Stomach (tissue), 19 donors: ENCODE measurements at places on chromosomes 3 and 15.

- no peak for DNase-seq
- H3K27me3 ChIP-seq = no peaks in the 10 kb centered on the region
- no peaks in the 10 kb centered on the region for H3K36me3 ChIP-seq
- H3K27ac ChIP-seq = no peak overlapping the region
Measured at GRCh38 chr3:168066882-168067281, 28.8 kb downstream of the GOLIM4 start.

- no peak overlapping the region for H3K4me3 ChIP-seq
- no peaks in the 10 kb centered on the region for H3K36me3 ChIP-seq
- H3K27ac ChIP-seq = no peak overlapping the region
- peak; percentile 28 for DNase-seq
- no peaks in the 10 kb centered on the region for H3K4me1 ChIP-seq
Measured at GRCh38 chr15:26660241-26660640, 112.6 kb downstream of the GABRB3 start.

- H3K27me3 ChIP-seq = no peaks in the 10 kb centered on the region
- no peak overlapping the region for H3K4me3 ChIP-seq
- no peak for DNase-seq
- no peaks in the 10 kb centered on the region for H3K4me1 ChIP-seq
- H3K36me3 ChIP-seq = no peaks in the 10 kb centered on the region
Measured at GRCh38 chr3:75076481-75076880, 462.0 kb upstream of the CNTN3 start.

GRCh38 chr15:75178171-75178937, 23.3 kb upstream of the C15orf39 start:
- DNase-seq = peak; percentile 63
- no peaks in the 10 kb centered on the region for H3K27me3 ChIP-seq
- no peaks in the 10 kb centered on the region for H3K36me3 ChIP-seq
- H3K4me3 ChIP-seq = peak overlapping the region; percentile 39

- no peaks in the 10 kb centered on the region for H3K36me3 ChIP-seq
- peak; percentile 40 for DNase-seq
- peak overlapping the region; percentile 21 for H3K27ac ChIP-seq
- H3K4me3 ChIP-seq = no peak overlapping the region
Measured at GRCh38 chr3:71168880-71169411, 414.6 kb downstream of the FOXP1 start.

DNA sequence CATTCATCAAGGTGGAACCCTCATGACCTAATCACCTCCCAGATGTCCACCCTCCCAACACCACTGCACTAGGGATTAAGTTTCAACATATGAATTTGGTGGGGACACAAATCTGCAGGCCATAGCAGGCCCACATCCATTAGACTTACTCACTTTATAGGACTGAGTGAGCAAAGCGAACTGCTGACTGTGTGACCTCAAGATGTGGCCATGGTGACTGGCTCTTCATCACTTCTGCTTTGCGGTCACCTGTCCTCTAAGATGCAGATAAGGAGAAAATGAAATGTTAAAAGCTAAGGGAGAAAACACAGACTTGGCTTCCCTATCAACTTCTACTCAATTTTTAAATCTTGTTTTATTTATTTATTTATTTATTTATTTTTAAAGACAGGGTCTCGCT, 14.5 kb upstream of the DCP1A start:
- H3K27me3 ChIP-seq = no peaks in the 10 kb centered on the region
- H3K36me3 ChIP-seq = no peaks in the 10 kb centered on the region
- H3K4me1 ChIP-seq = no peaks in the 10 kb centered on the region
- DNase-seq = no peak
- H3K27ac ChIP-seq = no peak overlapping the region

GRCh38 chr3:150414258-150414657, 6.2 kb downstream of the TSC22D2 start:
- H3K27me3 ChIP-seq = no peaks in the 10 kb centered on the region
- peak; percentile 65 for DNase-seq
- H3K36me3 ChIP-seq = no peaks in the 10 kb centered on the region
- peak overlapping the region; percentile 84 for H3K4me3 ChIP-seq
- H3K27ac ChIP-seq = no peak overlapping the region

DNA sequence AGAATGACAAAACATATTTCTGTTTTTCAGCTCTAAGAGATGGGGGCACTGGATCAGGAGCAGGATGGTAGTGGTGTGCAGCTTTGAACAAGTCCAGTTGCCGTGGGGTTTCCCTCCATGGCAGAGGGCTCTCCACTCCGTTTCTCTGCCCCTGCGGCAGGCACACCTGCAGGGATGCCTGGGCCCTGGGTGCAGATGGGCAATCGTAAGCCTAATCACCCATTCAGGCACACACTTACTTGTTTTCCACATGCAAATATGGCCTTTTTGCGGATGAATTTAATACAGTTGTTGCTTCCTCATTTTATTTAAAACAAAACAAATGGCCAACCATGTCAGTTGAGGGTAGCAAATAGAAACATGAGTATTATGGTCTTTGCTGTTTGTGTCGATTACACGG, 85.1 kb downstream of the LPP start:
- no peak overlapping the region for H3K4me3 ChIP-seq
- no peak for DNase-seq
- H3K4me1 ChIP-seq = peaks cover 6% of the 10 kb centered on the region
- no peak overlapping the region for H3K27ac ChIP-seq

GRCh38 chr3:112900113-112900512, 53.4 kb upstream of the CD200R1L start:
- H3K4me1 ChIP-seq = no peaks in the 10 kb centered on the region
- H3K27ac ChIP-seq = no peak overlapping the region
- H3K4me3 ChIP-seq = no peak overlapping the region
- H3K27me3 ChIP-seq = no peaks in the 10 kb centered on the region
- peak; percentile 40 for DNase-seq
- no peaks in the 10 kb centered on the region for H3K36me3 ChIP-seq

DNA sequence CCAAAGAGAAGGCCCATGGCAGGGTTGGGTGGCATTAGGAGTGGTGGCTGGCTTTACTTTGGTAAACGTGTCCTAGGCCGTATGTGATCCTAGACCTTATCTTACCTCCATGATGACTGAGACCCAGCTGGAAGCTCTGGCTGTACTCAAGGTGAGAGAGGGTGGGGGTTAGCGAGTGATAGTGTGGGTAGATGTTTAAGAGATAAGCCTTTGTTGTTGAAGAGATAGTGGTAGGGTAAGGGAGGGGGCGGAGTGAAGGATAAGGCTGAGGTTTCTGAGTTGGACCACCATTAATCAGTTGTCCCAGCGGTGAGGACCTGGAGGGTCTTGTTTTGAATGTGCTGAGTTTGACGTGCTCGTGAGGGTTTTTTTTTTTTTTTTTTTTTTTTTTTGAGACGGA, 61.5 kb upstream of the ULK4 start:
- H3K27ac ChIP-seq = peak overlapping the region; percentile 89
- peaks cover 71% of the 10 kb centered on the region for H3K4me1 ChIP-seq
- H3K4me3 ChIP-seq = no peak overlapping the region
- no peaks in the 10 kb centered on the region for H3K36me3 ChIP-seq
- DNase-seq = no peak

- no peaks in the 10 kb centered on the region for H3K27me3 ChIP-seq
- no peaks in the 10 kb centered on the region for H3K4me1 ChIP-seq
- DNase-seq = peak; percentile 88
- H3K4me3 ChIP-seq = no peak overlapping the region
- H3K27ac ChIP-seq = no peak overlapping the region
- no peaks in the 10 kb centered on the region for H3K36me3 ChIP-seq
Measured at GRCh38 chr3:135895106-135895733, 70.3 kb upstream of the PPP2R3A start.

DNA sequence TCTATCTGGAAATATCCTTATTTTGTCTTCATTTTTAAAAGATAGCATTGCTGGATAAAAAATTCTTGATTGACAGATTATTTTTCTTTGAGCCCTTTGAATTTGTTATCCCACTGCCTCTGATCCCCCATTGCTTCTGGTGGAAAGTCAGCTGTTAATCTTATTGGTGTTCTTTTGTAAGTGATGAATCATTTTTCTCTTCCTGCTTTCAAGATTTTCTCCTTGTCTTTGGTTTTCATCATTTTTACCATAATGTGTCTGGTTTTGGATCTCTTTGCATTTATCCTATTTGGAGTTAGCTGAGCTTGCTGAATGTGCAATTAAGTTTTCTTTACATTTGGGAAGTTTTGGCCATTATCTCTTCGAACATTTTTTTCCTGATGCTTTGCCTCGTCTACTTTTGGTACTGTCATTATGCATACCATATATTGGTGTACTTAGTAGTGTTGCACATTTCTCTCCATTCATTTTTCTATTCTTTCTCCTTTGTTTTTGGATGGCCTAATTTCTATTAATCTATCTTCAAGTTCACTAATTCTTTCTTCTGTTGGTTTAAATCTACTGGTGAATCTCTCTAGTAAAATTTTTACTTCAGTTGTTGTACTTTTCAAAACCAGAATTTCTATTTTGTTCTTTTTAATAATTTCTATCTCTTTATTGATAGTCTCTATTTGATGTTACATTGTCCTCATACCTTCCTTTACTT, 440.0 kb upstream of the PROK2 start:
- H3K27ac ChIP-seq = no peak overlapping the region
- no peak overlapping the region for H3K4me3 ChIP-seq
- H3K4me1 ChIP-seq = peaks cover under 1% of the 10 kb centered on the region
- H3K27me3 ChIP-seq = no peaks in the 10 kb centered on the region
- no peak for DNase-seq

DNA sequence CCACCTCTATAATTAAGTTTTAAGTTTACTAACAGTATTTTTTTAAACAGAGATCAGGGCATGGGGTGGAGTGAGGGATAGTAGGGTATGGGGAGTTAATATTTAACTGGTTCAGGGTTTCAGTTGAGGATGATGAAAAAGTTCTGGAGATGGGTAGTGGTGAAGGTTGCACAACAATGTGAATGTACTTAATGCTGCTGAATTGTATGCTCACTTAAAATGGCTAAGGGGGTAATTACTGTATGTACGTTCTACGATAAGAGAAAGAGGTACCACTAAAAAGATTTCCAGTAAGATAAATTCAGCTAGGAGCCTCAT, 101.4 kb downstream of the TNIK start:
- H3K27me3 ChIP-seq = no peaks in the 10 kb centered on the region
- no peak overlapping the region for H3K4me3 ChIP-seq
- DNase-seq = no peak
- no peak overlapping the region for H3K27ac ChIP-seq
- no peaks in the 10 kb centered on the region for H3K4me1 ChIP-seq

DNA sequence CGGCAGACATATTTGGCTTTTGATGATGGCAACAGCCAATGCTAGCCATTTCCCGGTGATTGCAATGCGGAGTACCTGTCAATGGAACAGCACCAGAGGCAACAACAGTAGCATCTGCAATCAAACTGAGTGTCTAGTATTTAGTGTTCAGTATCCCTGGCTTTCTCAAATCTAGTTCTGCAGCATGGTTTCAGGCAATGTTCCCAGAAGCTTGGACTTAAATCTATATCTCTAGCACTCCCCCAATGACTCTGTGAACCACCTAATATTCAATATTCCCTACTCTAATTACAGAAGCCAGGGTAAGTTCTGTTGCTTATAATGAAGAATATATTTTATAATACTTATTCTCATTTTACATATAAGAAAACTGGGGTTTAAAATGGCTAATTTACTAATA, 48.2 kb downstream of the TBL1XR1 start:
- H3K36me3 ChIP-seq = no peaks in the 10 kb centered on the region
- H3K4me3 ChIP-seq = no peak overlapping the region
- H3K4me1 ChIP-seq = peaks cover 92% of the 10 kb centered on the region
- H3K27me3 ChIP-seq = no peaks in the 10 kb centered on the region
- DNase-seq = no peak
- no peak overlapping the region for H3K27ac ChIP-seq
